Kidney tubule cell (primary cell): ENCODE measurements at places on chromosomes 11 and 22.
A peak's percentile ranks its signal among the peaks of the same experiment; 100 is the strongest.

DNA sequence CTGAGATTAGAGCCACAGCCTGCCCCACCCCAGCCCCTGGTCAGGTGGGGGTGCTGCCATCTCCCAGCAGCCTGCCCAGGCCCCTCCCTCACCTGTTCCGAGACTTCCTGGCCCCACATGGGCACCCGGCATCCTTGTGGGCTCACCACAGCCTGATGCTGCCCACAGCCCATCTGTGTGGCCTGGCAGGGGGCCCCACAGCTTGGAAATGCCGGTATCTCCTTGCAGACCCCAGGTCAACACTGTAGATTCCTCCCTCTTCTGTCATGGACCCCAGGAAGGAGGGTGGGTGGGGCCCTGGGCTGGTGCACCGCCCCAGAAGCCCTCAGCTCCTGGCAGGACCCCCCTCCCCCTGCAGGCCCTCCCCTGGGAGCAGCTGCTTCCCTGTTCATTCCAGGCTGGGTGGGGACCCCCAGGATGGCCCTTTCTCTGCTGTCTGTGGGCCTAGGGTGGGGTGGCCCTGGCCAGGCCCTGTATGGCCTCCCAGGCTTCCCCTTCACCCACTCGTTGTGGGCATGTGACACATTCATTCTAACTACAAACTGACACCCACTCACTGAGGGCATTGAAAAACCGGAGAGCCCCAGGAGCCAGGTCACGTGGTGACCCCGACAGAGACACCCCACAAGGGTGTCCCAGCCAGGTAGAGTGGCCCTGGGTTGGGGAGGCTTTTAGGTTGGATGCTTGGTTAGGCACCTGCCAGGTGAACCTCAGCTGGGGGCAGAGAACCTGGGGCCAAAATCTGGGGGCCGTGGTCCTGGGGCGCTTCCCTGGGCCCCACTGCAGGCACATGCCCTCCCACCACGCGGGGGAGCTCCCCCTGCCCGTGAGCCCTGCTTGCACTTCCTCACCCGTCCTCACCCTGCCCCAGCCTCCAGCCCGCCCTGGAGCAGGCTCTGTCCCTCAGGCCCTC is 44.1 kb upstream of the CCDC188 start:
- no peak for DNase-seq

DNA sequence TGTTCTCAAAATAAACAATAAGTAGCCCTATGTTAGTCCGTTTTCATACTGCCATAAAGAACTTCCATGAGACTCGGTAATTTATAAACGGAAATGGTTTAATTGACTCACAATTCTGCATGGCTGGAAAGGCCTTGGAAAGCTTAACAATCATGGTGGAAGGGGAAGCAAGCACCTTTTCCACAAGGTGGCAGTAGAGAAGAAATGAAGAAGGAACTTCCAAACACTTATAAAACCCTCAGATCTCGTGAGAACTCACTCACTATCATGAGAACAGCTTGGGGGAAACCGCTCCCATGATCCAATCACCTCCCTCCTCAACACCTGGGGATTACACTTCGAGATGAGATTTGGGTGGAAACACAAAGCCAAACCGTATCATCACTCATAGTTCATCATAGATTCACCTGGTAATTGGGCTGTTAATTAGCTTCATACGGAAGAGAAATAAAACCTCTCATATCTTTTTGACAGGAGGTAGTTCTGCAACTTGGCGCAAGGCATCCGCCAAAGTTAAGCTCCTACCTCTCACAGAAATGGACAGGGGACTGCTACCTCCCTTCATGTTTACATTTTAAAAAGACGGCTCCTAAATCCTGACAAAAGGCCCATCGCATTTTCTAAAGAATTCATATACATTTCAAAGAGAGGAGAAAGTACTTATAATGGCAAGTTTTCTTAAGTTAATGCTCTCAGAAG is 49.0 kb downstream of the MUC15 start:
- peak; percentile 27 for DNase-seq

GRCh38 chr22:31096657-31097279 is 10.6 kb downstream of the SELENOM start:
- no peak for DNase-seq

DNA sequence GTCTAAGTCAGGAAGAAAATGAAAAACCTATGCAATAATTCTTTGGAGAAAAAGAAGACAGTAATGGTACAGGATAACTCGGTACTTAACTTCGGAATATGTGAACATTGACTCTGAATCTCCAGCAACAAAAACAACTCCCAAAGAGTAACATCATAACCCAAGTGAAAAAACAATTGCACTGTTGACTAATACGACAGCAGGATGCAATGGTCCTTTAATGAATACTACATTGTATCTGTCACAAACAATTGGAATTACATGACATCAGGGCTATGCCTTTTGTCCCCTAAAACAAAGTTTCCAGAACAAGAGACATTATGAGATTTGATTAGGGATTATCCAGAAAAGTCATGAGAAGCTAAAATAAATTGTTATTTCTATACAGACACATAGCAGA is 1065.9 kb downstream of the LRRC4C start:
- DNase-seq: no peak

DNA sequence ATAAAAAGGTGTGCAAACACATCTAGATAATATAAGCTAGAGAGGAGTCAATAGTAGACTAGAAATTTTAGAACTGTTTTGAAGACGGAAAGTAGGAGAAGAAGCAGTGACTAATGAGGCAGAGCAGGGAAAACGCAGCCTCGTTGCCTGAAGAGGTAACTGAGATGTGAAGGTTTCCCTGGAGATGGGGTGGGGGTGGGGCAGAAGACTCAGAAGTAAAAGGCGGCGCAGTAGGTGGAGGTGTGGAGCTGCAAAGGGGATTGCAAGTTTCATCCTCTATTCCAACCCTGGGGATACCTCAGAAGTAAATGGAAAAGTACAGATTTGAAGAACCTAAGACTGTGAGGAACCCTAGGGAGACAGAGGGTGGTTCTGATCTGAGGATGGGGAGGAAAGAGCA is 109.5 kb downstream of the TMPRSS5 start:
- DNase-seq: no peak

- no peak for DNase-seq
Measured at GRCh38 chr11:47383071-47383470, 4.7 kb upstream of the SPI1 start.

- DNase-seq: no peak
Measured at GRCh38 chr11:90795746-90796145, 572.9 kb upstream of the CHORDC1 start.

DNA sequence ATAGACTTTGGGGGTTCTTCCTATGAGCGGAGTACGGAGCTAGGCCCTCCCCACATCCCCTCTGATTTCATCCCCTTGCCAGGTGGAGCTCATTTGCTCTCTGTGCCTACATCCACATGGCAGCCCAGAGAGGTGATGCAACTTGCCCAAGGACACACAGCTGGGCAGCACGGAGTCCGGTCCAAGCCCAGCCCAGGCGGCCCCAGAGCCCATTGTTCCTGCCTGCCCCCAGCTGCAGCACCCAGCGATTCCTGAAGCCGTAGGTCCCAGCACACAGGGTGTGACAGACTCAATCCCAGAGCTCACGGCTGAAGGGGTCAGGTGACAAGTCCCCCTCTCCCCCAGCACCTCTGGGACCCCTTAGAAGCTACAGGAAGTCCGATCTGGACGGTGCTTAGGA is 22.2 kb upstream of the RFPL3 start:
- no peak for DNase-seq
